ENCODE measurements at places on chromosomes 16 and 17.

- no peak for DNase-seq
These were observed 18.9 kb downstream of the ARSG start for GRCh38 chr17:68310152-68310551.

- no peak for DNase-seq
These were observed 1.1 kb upstream of the MEAK7 start for GRCh38 chr16:84505249-84506187.

- no peak for DNase-seq
These were observed 25.5 kb upstream of the MYO15B start for GRCh38 chr17:75561927-75562603.

DNA sequence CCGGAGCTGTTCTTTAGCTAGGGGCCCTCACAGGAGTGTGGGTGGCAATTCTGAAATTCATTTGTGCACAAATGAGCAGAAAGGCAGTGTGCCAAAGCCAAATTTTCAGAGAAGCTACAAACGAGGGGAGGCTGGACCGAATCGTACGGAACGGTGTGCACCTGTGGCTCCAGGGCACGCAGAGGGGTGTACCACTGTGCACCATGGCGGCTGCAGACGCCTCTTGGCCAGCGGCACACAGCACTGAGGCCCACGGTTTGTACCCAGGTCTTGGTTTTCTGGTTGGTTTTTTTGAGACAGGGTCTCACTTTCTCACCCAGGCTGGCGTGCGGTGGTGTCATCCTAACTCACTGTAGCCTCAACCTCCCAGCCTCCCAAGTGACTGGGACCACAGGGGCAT is 14.9 kb downstream of the CHMP1A start:
- no peak for DNase-seq

DNA sequence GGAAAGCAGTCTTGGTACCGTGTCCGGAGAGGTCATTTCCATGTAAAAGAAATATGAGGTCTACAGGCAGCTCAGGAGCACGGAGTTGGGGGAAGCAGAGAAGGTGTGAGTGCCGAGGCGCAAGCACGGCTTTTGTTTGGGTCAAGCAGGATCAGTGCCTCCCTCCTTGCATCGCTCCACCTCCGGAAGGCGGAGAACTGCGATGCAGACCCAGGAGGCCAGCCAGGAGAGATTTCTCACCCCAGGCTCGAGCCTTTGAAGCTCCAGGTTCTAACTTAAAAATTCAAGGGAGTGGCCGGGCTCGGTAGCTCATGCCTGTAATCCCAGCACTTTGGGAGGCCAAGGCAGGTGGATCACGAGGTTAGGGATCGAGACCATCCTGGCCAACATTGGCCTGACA is 25.0 kb downstream of the NAA60 start:
- no peak for DNase-seq

DNA sequence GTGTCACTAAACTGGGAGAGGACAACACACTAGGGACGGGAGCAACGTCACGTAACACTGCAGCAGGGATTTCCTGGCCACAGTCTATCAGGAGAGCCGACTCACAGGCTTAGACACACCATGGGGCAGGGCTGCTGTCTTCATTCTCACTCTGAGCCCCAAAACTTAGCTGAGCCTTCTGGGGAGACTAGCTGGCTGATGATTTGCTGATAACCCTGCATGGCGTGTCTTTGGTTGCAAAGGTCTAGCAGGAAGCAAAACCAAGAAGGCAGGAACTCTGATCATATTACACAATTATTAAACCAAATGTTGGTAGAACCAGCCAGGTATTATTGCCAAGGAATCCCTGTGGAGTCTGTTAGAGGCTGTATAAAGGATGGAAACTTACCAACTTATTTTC is 345.0 kb downstream of the SLC39A11 start:
- no peak for DNase-seq

GRCh38 chr16:9996221-9996620 is 186.0 kb downstream of the GRIN2A start:
- no peak for DNase-seq

GRCh38 chr16:66387817-66388332 is 21.4 kb downstream of the CDH5 start:
- peak; percentile 77 for DNase-seq

DNA sequence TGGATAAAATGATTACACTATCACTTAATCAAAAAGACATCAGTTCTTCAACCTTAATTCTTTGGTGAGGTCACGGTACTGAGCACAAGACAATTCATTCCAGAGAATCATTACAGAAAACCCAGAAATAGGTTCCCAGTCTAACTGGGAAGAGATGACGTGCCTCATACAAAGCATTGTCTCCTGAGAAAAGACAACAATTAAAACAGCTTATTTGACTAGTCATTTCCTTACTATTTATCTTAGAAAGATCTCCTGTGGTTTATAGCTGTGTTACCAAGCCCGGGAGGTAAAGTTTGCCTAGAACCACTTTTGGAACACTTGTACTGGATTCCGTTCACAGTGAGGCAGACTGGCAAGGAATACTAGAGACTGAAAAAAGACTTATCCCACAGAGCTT is 5.1 kb downstream of the PHF12 start:
- DNase-seq, result no peak

- no peak for DNase-seq
These were observed 105.9 kb downstream of the IRX3 start for GRCh38 chr16:54180421-54181359.

DNA sequence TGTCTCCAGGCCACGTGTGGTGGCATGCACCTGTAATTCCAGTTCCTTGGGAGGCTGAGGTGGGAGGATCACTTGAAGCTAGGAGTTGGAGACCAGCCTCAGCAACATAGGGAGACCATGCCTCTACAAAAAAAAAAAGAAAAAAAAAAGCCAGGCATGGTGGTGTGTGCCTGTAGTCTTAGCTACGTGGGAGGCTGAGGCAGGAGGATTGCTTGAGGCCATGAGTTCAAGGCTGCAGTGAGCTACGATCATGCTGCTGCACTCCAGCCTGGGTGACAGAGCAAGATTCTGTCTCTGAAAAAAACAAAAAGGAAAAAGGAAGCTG is 103.9 kb downstream of the CMIP start:
- no peak for DNase-seq

DNA sequence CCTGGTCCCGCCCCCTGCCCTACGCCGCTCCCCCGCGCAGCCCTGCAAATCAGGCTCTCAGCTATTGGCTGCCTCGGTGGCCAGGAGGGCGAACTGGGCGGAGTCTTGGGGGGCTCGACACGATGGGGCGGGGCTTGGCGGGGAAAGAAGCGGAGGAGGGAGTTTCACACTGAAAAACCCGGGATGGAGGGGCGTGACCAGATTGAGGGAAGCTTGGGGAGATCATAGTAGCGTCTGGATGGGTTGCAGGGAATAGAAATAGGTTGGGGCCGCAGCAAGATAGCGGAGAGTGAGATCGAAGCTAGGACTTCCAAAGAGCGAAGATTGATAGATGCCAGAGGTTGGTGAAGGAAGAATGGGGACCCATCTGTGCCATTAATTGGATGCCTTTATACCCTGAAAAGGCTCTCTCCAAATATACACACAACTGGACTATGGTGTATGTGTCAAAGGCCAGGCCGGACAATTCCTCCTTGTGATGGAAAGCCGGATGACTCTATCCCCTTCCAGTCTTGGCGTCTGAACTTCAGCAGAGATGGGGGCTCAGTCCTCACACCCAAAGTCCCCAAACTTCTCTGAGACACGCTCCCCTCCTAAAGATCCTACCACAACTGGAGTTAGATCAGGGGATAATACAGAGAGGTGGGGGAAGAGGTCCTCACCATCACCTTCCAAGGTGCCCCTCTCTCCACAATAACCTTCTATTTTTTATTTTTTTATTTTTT is 376 bp upstream of the STAC2 start:
- no peak for DNase-seq

- DNase-seq, result no peak
These were observed 6.4 kb downstream of the WNT3 start for GRCh38 chr17:46811978-46812583.

DNA sequence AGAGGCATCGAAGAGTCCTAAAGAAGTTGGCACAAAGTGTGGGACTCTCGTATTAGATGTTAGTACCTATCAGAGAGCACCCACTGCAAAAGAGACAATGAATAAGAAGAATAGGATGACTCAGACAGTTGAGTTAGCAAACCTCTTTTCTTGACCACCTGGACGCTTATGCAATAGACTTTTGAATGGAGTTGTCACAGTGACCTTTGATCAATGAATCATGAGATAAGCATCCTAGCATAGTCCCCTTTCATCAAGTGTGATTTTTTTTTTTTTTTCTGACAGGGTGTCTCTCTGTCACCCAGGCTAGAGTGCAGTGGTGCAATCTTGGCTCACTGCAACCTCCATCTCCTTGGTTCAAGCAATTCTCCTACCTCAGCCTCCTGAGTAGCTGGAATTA is 1417.9 kb upstream of the GOT2 start:
- DNase-seq, result no peak

DNA sequence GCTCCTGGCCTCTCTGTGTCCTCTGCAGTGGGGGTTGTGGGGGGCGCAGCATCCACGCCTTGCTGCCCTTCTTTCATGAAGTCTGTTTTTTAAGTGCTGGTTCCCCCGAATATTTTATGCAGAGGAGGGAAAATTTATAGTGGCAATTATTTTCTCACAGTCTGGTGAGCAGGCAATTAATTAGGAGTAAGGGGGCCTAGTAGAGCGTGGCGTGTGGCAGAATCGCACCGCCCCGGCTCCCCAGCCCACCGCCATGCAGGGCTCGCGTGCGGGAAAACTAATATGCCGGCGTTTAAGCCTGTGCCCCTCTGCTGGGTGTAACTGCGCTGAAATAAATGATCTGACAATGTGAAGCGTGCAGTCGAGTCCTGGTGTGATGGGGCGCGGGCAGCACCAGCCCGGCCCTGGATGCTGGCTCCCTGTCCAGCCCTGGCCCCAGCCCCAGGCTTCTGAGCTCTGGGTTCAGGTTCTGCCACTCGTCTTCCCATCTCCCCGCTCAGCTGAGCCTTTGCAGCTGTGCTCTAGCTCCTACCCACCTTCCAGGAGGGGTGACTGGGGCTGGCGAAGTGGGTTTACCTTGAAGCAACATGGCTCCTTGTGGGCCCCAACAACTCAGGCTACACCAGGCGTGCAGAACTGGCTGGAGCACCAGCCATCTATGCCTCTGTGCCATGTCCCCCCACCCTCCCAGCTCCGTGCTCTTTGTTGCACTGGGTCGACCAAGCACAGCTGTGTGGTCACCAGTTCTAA is 13.8 kb downstream of the ENGASE start:
- no peak for DNase-seq

DNA sequence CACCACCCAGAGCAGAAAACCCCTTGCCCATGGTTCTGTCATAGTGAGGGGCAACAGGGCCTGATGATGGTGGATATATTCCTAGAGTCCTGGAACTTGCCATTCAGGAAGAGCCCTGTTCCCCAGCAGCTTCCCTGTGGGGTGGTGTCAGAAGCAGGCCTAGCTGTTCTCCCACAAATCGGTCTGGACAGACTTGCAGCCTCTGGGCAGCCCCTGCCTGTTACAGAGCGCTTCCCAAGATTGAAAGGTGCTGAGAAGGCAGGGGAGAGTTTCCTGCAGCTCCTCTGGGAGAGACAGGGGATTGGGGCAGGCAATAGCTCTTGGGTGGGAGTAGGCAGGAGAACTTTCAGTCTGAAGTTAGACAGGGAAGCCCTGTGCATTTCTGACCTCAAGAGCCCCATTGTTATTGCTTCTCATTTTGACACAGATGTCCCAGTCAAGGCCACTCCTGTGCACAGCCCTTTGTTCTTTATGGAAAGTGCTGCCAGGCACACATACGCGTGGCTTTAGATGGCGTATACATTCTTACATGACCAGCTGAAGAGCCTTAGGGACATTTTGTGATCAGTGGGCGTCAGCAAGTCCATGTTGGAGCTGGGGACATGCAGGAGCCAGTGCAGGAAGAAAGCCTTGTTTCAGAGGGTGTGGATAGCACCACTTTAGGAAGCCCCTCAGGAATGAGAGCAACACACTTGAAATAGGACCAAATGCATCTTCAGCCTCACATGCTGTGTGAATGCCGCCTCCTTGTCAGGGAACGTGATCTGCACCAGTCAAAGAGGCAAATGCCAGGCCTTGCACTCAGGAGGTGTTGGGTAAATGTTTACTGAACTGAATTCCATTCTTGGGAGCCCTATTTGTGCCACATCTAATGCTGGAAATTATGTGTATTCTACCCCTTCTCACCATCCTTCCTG is 67.5 kb downstream of the GNAO1 start:
- no peak for DNase-seq

- no peak for DNase-seq
These were observed 3.9 kb downstream of the UMOD start for GRCh38 chr16:20348365-20349185.

DNA sequence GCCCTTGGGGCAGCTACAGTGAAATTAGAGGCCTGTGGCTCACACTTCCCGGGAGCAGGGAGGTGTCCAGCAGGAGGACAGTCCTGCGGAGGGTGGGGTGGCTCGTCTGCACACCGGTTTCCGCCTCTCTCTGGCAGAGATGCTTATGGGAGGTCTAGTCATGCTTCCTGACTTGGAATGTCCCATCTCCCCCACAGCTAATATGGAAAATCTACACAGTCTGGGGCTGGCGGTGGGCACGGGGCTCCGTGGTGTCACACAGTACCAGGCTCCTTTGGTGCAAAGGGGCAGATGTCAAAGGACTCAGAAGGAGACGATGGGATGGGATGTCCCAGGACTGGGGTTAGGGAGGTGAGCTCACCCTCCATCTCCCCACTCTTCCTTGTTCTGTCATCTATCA is 44.1 kb upstream of the DOC2B start:
- DNase-seq, result no peak

GRCh38 chr16:9334103-9334502 is 242.7 kb downstream of the HAPSTR1 start:
- DNase-seq, result no peak

- DNase-seq, result no peak
These were observed 244.2 kb downstream of the GSG1L start for GRCh38 chr16:27819356-27819755.

DNA sequence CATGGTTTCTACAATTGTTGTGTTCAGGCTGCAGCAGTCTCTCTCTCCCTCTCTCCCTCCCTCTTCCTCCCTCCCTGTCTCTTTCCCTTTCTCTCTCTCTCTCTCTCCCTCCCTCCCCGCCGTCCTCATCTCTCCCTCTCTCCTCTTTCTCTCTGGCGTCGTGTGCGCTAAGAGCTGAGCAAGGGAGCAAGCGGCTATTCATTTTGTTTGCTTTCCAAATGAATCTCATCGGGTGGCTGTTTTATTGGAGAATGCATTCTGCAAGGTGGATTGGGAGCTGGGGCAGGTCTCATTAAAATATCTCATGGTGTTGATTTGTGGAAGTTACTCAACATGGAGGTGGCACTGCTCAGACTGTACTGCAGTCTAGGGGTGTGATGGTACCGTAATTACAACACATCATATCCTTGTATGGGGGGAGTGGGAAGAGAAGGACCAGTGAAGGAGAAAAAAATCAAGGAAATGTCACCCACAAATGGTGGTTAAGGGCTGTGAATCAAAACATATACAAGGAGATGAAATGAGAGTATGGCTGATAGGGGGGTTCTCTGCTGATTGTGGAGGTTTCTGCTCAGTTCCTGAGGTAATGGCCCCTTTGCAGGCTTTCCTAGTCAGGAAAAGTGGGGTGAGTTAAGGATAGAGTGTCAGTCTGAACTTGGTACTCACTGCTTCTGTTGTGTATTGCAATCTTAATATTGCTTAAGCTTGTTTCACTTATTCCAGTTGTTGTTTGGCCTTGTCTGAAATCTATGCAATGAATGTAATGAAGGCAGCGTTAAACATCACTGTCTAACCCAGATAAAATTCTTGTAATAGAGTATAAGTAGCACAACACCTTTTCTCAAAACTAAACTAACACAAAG is 2.7 kb downstream of the MSL1 start:
- DNase-seq, result no peak

Measured in vagina (tissue), 2 donors.